ENCODE measurements at places on chromosomes 1 and 21. TPM values are rescaled to one million over a fixed set of nuclear protein-coding genes. Genes with fewer than 3 reads are reported as not detected.

The CR1 gene
- not detected for polyA plus RNA-seq

The GPR61 gene
- polyA plus RNA-seq = not detected

- DNase-seq = no peak
These were observed 147.4 kb upstream of the BEND5 start for GRCh38 chr1:48924099-48924498.

DNA sequence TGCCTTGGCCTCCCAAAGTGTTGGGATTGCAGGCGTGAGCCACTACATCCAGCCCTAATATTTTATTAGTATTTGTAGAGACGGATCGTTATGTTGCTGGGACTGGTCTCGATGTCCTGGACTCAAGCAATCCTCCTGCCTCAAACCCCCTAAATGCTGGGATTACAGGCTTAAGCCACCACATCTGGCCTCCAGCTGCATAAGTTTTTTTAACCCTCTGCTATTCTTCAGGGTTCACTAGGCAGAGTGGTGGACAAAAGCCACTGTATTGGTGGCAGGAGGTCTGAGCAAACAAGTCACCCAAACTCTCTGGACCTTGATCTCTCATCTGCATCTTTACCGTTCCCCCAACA, 10.1 kb upstream of the CLIC4 start:
- no peak for DNase-seq

GRCh38 chr21:29017639-29018237, 1.4 kb downstream of the RWDD2B start:
- no peak for DNase-seq

GRCh38 chr1:210938416-210938925, 195.5 kb downstream of the KCNH1 start:
- DNase-seq = no peak

DNA sequence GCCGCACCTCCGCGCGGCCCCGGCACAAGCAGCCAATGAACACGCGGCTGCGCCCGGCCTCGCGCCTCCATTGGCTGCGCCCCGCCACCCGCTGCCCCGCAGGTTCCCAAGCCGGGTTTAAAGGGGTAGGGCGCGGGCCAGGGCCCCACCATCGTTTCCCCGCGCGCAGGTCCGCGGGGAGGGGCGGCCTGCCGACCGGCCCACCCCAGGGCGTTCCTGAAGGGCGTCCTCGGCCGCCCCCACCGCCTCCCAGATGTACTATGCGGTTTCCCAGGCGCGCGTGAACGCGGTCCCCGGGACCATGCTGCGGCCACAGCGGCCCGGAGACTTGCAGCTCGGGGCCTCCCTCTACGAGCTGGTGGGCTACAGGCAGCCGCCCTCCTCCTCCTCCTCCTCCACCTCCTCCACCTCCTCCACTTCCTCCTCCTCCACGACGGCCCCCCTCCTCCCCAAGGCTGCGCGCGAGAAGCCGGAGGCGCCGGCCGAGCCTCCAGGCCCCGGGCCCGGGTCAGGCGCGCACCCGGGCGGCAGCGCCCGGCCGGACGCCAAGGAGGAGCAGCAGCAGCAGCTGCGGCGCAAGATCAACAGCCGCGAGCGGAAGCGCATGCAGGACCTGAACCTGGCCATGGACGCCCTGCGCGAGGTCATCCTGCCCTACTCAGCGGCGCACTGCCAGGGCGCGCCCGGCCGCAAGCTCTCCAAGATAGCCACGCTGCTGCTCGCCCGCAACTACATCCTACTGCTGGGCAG, at the start of gene OLIG1:
Gene OLIG1 (plus strand): TSS at position 148 of the 750 bp plus-strand sequence. CDS start 106 bp downstream, at position 254.
- no peak for DNase-seq

DNA sequence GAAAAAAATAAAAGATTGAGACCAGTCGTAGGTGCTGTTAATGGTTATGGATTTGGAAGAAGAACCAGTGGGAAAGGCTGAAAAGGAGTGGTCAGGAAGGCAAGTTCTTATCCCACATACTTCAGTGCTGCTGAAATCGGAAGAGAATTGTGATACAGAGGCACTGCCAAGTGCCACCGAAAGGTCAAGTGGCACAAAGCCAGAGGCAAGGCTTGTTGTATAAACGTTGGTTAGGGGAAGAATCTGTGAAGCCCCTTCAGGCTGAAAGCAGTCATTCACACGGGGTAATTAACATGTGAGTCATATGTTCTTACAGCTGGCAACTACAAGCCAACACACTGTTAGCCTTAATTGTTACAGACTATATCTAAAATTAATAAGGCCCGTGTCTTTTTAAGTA, 48.8 kb downstream of the ZBTB40 start:
- DNase-seq = peak; percentile 7

GRCh38 chr1:6259491-6260362, 1.2 kb downstream of the GPR153 start:
- no peak for DNase-seq

- DNase-seq = no peak
These were observed 16.5 kb upstream of the EDN2 start for GRCh38 chr1:41500781-41501518.

- no peak for DNase-seq
These were observed 154.3 kb downstream of the PDE4B start for GRCh38 chr1:65946960-65947359.

GRCh38 chr1:59173721-59174120, 123.2 kb upstream of the FGGY start:
- no peak for DNase-seq

The KRTAP10-1 gene
- not detected for polyA plus RNA-seq

DNA sequence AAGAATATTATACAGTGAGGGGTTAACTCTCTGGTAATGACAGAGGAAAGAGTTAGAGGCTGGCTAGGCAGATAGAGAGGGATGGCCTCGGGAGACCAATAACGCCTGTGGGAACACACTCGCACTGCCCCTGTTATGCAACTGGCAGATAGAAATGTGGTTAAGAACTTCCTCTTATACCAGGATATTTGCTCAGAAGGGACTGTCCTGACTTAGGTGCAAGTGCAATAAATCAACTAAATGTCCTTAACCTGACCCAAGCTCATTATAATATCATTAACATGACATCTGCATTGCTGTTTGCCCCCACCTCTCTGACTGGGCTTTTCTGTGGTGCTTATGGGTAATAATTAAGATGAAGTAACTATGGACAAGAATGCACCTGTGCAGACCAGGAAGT, 1518.0 kb downstream of the NCAM2 start:
- no peak for DNase-seq

All from BJ (cell line).